ENCODE measurements at places on chromosomes 2 and 18.

- no peak for DNase-seq
Measured at GRCh38 chr2:4668381-4668780, 965.0 kb downstream of the DCDC2C start.

DNA sequence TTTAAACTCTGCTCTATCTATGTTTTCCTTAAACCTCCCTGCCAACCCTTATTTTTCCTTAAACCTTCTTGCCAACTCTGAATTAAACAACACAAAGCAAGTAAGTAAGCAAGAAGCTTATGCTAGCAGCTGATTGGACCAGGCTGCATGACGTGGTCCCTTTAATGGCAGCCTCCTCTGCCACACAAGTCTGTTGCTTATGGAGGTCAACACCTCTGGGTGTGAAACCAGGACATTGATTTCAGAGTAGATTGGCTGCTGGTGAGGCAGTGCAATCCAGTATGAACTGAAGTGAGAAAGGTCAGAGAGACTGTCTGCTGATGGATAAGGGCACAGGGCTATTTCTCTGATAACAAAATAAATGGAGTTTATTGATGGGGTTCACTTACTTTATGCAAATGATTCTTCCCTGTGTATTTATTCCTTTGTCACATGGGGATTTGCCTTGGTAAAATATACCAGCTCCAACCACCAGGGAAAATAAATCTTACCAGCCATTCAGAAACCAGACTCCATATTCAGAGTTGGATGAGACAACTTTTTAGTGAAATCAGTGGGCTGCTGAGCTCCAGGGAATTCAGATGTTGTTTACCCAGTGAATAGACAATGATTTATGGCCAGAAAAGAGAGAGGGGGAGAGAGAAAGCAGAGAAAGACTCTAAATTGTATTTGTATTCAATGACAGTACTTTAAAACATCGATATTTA lies 112.2 kb upstream of the NCKAP5 start:
- DNase-seq, result no peak

DNA sequence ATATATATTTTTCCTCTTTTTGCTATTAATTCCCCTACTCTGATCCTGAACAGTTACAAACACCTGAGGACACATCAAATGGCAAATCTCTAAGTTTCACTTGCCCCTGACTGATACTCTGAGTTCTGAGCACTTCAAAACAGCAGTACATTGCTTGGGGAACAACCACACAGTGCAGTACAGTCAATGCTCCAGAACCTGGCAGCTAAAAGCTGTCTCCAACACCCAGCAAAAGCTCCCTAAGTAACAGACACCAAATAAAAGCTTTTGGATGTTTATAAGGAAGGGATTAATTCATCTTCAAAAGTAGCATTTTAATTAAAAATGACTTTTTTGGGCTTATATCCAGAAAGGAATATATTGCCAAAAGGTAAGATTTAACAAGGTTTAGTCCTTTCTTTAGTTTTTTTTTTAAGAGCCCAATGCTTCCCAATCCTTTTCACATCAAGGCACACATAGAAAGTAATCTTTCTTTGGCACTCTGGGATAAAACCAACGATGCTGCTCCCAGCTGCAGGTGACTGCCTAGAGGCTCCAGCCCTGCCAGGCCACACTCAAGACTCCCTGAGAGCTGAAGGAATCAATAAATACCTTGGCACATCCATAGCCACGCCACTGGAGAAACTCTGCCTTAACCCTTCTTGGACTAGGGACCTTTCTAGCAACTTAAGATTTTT lies 164.9 kb upstream of the ZFP36L2 start:
- no peak for DNase-seq

DNA sequence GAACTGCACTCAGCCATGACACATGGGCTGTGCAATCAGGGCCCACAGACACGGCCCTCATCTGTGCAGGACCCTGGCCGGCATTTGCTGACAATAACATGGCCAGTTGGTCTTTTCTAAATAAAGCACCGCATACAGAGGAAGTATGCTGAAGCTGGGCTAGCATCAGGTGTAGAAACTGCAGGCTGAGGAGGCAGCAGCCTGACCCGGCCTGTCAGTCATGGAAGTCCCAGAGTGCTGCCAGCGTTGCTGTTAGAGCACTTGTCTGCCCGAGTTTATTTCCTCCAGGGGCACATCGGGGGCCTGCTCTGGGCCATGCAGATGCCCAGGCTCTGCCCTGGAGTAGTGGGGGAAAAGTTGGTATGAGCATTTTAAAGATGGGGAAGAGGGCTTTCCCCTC lies 4.1 kb upstream of the PTPN18 start:
- DNase-seq, result no peak

GRCh38 chr2:60560734-60561644 lies 7.5 kb upstream of the BCL11A start:
- DNase-seq, result no peak

GRCh38 chr2:130251873-130252620 lies 53.8 kb upstream of the TUBA3E start:
- no peak for DNase-seq

GRCh38 chr2:227595797-227596196 lies 2.9 kb upstream of the SCYGR2 start:
- no peak for DNase-seq

- no peak for DNase-seq
Measured at GRCh38 chr2:39636306-39636705, 29.4 kb upstream of the TMEM178A start.

GRCh38 chr18:48488388-48488850 lies 50.4 kb upstream of the CTIF start:
- DNase-seq, result no peak

DNA sequence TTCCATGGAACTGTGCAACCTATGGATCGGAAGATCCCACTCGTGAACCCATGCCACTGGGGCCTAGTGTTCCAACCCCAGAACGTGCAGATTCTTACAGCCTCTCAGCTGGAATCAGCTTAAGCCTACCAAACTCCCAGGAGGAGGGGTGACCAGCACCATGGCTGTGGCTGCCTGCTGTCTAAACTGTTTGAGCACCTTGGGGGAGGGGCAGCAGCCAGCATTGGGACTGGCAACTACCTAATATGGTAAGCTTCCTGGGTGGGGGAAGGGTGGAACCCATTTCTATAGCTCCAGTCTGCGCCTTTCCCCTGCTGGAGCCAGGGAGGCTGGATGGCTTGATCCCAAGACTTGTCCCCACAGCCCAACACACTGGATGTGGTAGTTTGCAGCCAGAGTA lies 10.7 kb upstream of the POLE4 start:
- DNase-seq, result no peak

- DNase-seq, result no peak
Measured at GRCh38 chr2:133600266-133600928, 32.1 kb upstream of the NCKAP5 start.

DNA sequence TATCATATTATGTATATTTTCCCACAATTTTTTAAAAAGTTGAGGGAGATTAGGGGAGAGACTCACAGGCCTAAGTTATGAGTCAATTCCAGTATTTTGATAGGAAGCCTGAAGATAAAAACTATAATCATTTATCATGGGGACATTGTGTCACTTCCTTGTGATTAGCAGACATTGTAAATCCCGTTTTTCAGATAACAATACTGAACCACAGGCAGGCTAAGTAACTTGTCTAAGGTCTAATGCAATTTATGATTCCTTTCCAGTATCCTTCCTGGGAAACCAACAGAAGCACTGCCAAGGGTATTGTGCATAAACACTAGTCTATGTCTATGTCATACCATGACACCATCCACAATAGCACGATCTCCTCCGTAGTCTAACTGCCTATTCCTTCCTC lies 235.2 kb upstream of the PIK3C3 start:
- DNase-seq, result no peak

- DNase-seq, result peak; percentile 34
Measured at GRCh38 chr2:42828487-42829425, 36.4 kb upstream of the HAAO start.

- no peak for DNase-seq
Measured at GRCh38 chr18:13191779-13192178, 26.8 kb upstream of the LDLRAD4 start.

DNA sequence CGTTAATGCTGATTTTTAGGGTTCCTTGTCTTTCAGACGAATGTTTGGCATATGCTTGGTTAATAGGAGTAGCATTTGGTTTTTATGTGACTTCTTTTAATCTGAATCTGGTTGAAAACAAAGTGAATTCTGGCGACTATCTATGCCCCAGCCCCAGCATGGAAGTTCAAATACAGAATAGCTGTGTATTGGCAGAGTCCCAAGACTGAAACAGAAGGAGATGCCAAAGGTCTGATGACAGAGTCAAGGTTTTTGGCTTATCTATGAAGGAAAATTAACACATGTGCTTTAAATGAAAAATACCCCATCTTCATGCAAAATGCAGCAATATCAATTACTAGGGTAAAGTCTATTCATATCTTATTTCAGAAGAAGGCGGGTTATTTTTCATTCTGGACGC lies 734.8 kb upstream of the NXPH2 start:
- DNase-seq, result no peak

DNA sequence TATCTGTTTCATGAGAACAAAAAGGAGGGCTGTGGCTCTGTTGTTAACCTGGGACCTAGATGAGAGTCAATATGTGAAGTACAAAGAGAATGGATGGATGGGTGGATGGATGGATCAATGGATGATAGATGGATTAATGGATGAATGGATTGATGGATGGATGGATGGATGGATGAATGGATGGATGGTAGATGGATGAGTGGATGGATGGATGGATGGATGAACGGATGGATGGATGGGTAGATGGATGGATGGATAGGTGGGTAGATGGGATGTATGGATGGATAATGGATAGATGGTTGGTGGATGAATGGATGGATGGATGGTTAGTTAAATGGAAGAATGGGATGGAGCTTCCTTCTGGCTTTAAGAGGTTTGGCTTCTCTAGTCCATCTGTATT lies 396.7 kb downstream of the ALK start:
- no peak for DNase-seq

- DNase-seq, result no peak
Measured at GRCh38 chr18:59954241-59954640, 54.4 kb downstream of the PMAIP1 start.

GRCh38 chr2:126175222-126175621 lies 480.7 kb upstream of the GYPC start:
- no peak for DNase-seq

Measured in stimulated activated CD4-positive, alpha-beta T cell treated with anti-CD3 and anti-CD28 coated beads, Interleukin-1b, Interleukin-23, amount 100 ng/mL, for 1 hour (primary cell).